Stimulated activated CD4-positive, alpha-beta T cell treated with anti-CD3 and anti-CD28 coated beads, TNF-alpha, amount 100 ng/mL, for 48 hours (primary cell): ENCODE measurements at places on chromosomes 11 and 22.

DNA sequence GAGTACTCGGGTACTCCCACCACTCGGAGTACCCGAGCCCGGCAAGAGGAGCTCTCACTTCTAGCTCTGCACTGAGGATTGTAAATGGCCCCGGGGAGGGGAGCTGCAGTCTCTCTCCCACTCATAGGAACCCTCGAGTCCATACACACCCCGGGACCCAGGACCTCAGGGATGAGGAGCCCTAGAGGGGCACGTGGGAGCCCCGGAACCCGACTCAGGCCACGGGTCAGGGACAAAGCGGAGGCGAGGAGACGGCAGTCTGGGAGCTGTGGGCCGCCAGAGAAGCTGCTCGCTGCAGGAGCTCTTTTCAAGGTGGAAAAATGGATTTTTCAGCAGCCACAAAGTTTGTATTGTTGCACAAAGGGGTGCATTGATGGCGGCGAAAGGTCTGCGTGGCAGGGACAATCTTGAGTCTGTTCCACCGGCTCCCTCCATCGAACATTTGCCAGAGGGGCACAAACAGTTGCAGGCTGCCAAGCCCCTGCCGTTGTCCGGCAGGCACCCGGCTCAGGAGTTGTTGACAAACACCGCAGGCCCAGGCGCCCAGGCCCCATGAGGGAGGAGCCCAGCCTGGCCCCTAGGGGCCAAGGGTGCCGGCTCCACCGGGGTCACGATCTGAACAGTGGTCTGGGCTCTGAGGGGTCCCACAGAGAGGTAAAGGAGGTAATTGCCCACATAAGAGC lies 5.7 kb upstream of the FLI1 start:
- DNase-seq: no peak

- DNase-seq: peak; percentile 60
Observed at GRCh38 chr11:45371251-45372115, 85.3 kb upstream of the SYT13 start.

GRCh38 chr11:119530509-119530908 lies 107.5 kb upstream of the THY1 start:
- DNase-seq: no peak

- DNase-seq: no peak
Observed at GRCh38 chr11:119374632-119375336, 6.7 kb downstream of the USP2 start.

- no peak for DNase-seq
Observed at GRCh38 chr11:31509051-31509428, 382 bp downstream of the IMMP1L start.

GRCh38 chr11:11105361-11105760 lies 247.5 kb upstream of the ZBED5 start:
- DNase-seq: no peak

- no peak for DNase-seq
Observed at GRCh38 chr22:49093192-49093880, 734.3 kb downstream of the BRD1 start.

- no peak for DNase-seq
Observed at GRCh38 chr22:32909581-32910428, 108.3 kb downstream of the TIMP3 start.
